Metanephros (tissue), 2 donors: ENCODE measurements at places on chromosomes 7 and 10. TPM values are rescaled to one million over a fixed set of nuclear protein-coding genes. Genes with fewer than 3 reads are reported as not detected.

The ZNF853 gene
- 16.8 TPM for total RNA-seq

The DEPP1 gene
- 40.5 TPM for total RNA-seq

The PALD1 gene
- total RNA-seq, result 18.1 TPM

The SNX10 gene
- 10.6 TPM for total RNA-seq

The COL26A1 gene
- total RNA-seq, result 21.9 TPM

The LDB3 gene
- 64.6 TPM for total RNA-seq
